ENCODE measurements at places on chromosomes 11 and 22.

- DNase-seq = no peak
Observed at GRCh38 chr11:70192666-70193410, 10.3 kb upstream of the FADD start.

GRCh38 chr11:13229136-13229535, 48.5 kb upstream of the BMAL1 start:
- no peak for DNase-seq

- DNase-seq = no peak
Observed at GRCh38 chr22:17131686-17132085, 10.5 kb upstream of the TMEM121B start.

DNA sequence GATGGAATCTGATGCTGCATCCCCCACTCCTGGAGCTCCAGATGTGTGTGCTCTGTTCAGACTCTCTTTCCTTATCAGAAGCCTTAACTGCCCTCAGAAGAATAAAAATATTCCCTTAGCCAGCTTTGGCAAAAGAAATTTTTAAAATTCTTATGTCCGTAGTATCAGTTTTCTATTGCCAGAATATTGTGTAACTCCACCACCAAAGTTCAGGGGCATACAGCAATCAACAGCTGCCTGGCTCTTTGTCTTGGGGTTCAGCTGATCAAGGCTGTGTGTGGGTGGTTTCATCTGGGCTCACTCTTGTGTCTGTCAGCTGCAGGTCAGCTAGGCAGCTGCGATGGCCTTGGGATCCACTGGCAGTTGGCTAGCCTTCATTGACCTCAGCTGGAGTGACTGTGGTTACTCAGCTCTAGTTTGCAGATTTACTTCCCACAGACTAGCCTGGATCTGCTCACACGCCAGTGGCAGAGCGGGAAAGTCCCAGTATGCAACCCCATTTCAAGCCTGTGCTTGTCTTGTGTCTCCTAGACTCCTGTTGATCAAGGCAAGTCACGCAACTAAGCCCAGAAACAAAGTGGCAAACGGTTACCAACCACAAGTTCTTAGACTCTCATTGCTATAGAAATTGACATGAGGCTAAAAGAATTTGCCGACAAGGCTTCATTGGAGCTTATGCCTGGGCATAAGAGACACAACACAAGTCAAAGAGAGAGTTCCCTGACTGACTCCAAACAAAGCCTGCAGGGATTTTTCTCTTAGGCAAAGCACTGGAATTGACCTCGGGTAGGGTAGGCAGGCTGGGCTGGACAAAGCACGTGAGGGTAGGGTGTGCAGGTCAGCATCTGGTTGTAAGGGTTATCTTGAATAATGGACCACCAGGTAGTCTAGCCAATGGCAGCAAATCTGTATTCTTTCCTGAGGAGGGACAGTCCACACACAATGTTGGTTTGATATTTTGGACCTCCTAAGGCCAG, 7.5 kb downstream of the TMEM138 start:
- no peak for DNase-seq

DNA sequence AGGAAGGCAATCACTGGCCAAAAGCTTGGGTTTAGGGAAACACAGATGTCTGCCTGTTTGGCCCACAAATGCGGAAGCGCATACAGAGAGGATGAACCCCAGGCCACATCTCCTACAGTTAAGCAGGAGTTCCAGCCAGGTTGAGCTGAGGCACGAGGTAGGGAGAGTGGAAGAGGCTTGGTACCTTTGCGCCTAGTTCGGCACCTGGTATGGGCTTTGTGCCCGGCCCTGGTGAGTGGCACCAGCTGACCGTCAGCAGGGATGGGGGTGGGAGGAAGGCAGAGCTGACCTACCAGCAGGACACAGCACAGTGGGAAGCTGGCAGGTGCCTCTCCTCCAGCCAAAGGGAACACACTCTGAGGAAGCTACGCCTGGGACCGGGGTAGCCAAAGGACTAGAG, 57.6 kb downstream of the KCNC1 start:
- DNase-seq = no peak

GRCh38 chr11:115279813-115280761, 224.1 kb downstream of the CADM1 start:
- no peak for DNase-seq

DNA sequence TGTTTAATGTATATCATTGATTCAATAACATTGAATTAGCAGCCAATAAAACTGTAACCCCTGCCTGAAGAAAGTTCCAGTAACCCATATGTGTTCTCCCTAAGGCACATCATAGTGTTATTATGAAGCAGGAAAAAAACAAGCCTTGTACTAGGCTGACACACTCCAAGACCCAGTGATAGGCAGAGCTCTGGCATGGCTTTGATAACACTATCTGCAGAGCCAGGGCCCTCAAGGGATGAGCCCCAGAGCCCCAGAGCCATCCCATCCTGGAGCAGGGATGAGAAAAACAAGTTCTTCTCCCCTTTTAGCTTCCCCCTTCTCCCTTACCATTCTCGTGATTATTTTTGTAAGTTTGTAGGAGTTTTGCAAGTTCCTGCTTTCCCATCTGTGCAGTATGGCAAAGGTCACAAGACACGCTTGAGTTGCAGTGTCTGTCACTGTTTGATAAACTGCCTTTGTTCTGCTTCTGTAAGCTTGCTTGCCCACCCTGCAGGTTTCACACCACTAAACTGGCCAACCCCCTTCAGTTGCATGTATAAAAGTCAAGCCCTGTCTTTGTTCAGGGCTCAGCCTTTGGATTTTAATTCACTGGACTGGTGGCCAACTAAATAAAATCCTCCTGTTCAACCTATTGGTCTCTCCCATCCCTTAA, 22.3 kb upstream of the GUCY1A2 start:
- no peak for DNase-seq

DNA sequence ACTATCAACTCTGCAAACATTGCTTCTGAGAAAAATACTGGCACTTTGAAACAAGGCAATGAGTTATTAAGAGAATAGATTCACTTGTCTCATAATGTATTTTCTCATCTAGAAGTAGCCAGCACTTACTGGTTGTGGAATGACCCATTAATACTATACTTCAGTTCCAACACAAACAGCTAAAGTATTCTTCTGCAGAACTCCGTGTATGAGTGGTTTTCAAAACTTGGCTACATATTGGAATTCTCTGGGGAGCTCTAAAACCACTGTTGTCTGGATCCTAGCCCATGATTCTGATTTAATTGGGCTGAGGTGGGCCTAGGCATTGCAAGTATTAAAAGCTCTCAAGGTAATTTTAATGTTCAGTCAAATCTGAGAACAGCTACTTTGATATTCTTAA, 1416.4 kb upstream of the RAG2 start:
- DNase-seq = no peak

- no peak for DNase-seq
Observed at GRCh38 chr11:8745431-8746253, 63.0 kb downstream of the RPL27A start.

DNA sequence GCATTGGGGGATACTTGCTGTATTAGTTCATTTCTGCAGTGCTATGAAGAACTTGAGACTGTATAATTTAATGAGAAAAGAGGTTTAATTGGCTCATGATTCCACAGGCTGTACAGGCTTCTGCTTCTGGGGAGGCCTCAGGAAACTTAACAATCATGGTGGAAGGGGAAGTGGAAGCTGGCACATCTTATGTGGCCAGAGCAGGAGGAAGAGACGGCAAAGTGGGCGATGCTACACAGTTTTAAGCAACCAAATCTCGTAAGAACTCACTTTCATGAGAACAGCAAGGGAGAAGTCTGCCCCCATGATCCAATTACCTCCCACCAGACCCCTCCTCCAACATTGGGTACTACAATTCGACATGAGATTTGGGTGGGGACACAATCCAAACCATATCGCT, 55.1 kb downstream of the TMPRSS5 start:
- DNase-seq = no peak

GRCh38 chr11:86499723-86500129, 125.0 kb downstream of the CCDC81 start:
- DNase-seq = no peak

- no peak for DNase-seq
Observed at GRCh38 chr11:37353192-37353591, 755.2 kb upstream of the RAG2 start.

GRCh38 chr11:68439355-68440065, 21.0 kb upstream of the PPP6R3 start:
- DNase-seq = no peak

- no peak for DNase-seq
Observed at GRCh38 chr11:109320595-109320994, 101.4 kb upstream of the C11orf87 start.

DNA sequence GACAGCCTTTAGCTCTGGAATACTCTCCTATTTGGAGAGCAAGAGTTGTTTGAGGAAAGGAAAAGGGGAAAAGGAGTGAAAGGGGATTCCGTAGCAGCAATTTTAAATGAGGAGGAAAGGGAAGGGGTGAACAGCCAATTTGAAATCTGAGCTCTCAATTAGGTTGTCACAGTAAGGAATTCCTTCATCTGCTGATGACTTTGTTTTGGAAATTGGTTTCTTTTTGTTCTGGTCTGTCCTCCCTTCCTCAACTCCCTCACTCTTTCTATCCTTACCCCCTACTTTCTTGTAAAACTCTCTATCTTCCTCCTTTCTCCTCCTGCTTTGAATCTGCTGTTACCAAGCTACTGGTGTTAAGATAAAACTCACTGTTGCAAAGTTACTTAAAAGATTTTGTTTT, 1155.6 kb downstream of the DLG2 start:
- DNase-seq = no peak

GRCh38 chr11:86488553-86488952, 113.9 kb downstream of the CCDC81 start:
- no peak for DNase-seq

DNA sequence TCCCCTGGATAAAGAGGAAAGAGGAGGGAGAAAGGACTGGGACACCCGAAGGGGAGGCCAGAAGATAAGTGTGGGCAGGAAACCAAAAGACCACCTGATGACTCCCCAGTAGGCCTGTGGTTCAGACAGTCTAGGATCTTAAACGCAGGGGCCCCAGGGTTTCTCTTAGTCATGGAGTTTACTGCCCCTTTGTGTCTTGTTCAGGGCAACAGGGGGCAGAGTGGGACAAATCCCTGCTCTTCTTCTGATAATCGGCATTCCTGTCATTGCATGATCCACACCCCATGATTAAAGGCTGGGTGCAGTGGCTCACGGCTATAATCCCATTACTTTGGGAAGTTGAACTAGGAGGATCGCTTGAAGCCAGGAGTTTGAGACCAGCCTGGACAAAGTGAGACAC, 4.7 kb upstream of the TMPRSS13 start:
- no peak for DNase-seq

DNA sequence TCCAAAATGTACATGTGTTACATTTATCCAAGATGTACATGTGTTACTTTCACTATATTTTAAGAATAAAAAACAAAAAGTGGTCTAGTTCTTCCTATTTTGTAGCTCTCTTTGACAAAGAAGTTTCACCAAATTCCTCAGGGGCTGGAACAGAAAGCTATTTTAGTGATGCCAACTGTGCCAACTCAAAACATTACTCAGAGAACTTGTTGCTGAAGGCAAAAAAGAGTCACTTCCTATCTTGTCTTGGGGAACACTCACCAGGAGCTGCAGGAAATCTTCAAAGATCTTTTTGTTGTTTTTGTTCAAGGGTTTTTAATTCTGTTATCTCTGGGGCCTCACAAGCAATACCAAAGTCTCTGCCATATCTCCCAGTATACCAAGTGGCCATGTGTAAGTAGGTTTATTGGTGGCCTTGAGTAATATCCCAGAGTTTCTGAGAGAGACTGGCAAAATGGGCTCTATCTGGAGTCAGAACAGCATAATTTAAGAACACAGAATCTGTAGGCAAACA, 13.6 kb upstream of the EED start:
- DNase-seq = no peak

- DNase-seq = no peak
Observed at GRCh38 chr11:19861171-19861570, 148.5 kb downstream of the NAV2 start.

DNA sequence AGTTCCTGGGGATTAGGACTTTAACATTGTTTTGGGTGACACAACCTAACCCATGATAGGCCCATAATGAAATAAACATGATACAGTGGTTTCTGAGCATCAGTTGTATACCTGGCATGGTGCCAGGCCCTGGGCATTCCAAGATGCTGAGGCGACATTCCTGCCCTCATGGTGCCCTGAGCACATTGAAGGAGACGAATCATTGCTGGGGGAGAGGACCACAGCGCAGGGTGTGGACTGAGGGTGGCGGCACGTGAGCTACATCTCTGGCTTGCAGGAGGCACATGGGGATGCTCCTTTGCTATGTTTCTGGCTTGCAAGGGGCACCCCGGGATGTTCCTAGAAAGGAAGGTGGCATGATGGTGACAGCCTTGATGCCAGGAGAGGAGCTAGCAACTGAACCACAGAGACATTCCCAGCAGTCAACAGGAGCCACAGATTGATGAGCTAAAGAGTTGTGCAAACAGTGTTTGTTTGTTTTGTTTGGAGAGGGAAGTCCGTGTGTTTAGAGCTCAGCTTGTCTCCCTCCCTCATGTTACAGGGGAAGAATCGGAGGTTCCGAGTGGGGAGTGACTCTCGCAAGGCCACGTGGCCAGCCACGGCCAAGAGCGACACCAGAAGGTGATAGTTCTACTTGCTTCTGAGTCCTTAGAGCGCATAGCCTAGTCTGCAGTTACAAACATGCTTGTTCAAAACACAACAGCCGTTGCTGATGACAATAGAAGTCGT, 106.4 kb downstream of the MIAT start:
- DNase-seq = no peak

DNA sequence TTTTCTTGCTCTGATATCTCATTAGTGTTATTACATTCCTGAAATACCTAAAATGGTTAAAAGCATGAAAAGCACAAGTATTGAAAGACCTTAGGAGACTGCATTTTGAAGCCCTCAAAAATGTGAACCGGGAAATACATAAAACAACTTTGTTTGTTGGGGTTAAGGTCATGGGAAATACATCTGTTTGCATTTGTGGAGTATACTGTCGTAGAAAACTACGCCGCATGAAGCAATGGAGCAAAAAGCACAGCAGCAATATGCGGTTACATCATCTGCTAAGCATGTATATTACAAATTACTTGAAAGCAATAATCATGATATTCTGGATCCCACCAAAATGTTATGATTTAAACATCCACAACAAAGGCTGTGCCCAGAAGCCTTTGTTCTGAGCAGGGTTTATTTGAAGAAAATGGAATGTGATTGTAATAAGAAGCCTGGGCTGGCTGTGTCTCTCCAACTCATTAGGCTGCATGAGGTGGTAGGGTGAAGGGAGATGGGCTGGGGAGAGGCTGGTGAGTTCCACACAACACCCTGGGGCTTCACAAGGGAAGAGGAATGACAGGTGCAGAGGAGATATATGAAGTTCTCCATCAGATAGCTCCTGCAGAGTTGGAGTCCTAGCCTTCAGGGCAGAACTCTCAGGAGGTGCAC, 64.7 kb upstream of the LIN7C start:
- DNase-seq = no peak

- DNase-seq = no peak
Observed at GRCh38 chr11:134545521-134545920, 133.5 kb upstream of the B3GAT1 start.

DNA sequence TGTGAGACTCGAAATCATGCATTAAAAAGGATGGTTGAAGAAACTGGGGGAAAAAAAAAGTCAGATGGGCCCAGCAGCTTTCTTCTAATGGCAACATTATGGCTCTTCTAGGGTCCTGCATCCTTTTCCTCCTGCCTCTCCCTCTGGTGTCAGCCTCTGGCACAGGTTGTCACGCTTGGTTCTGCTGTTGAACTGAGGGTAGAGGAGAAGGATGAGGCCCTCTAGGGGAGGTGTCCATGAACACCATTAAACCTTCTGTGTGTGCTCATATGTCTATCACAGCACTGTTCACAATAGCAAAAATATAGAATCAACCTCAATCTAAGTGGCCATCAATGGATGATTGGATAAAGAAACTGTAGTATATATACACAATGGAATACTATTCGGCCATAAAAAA, 36.0 kb downstream of the BUD13 start:
- no peak for DNase-seq

Measured in GM19239 (cell line).